ENCODE measurements at places on chromosomes 5 and 9. TPM values are rescaled to one million over a fixed set of nuclear protein-coding genes. Genes with fewer than 3 reads are reported as not detected.

DNA sequence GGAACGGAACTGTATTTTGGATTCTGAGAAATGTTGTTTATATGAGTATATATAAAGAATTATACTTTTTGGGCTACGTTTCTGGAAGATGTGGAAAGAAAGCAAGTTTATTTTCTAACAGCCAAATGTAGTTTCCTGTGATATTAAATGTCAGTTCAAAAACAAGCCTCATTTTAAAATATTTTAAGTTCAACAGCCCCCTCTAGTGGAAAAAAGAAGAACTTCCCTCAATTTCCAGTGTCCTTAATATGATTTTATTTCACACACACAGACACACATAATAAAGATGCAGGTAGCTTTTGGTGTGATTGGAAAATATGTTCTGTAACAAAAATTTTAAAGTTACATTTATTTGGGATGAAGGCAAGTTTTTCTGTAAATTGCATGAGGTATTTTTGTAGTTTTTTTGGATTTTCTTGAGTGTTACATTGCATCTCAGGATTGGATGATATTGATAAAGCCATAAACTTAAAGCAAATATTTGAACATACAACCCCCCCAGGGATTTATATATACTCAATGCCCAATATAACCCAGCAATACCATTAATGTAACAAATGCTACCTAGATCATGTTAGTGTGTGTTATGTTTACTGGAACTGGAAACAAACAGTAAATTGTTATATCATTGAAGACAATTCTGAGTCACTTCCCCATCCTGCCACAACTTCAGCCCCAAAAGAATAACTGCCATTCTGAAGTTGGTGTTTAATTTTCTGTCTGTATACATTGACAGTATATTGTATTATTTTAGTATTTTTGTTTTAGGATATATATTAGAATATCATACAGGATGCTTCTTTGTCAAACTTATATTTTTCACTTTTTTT is 54.0 kb downstream of the CCDC171 start:
- no peaks in the 10 kb centered on the region for H3K36me3 ChIP-seq
- H3K4me3 ChIP-seq, result no peak overlapping the region
- H3K27me3 ChIP-seq, result no peaks in the 10 kb centered on the region
- DNase-seq, result peak; percentile 61

DNA sequence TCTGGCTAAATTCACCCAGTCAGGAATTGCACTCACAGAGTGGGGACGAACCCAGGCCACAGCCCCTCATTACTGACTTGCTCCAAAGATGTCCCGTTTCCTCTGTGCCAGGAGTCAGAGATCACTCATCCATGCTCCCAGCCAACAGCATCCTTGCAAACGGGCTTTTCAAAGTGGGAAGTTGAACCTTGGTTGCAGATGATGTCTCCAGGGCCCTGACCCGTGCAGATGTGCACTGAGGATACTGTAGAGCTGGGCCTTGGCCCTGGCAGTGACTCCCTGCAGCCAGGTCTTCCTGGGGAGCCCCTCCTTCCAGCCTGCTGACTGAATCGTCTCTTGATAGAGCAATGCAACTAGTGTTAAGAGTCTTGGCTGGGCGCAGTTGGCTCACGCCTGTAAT is 22.3 kb downstream of the TCF7 start:
- H3K36me3 ChIP-seq, result peaks cover 27% of the 10 kb centered on the region
- no peak for DNase-seq
- H3K27me3 ChIP-seq, result no peaks in the 10 kb centered on the region
- H3K4me1 ChIP-seq, result peaks cover 19% of the 10 kb centered on the region

- H3K27me3 ChIP-seq, result no peaks in the 10 kb centered on the region
- no peak overlapping the region for H3K4me3 ChIP-seq
- H3K4me1 ChIP-seq, result no peaks in the 10 kb centered on the region
- H3K36me3 ChIP-seq, result no peaks in the 10 kb centered on the region
- no peak overlapping the region for H3K27ac ChIP-seq
These were observed 43.8 kb upstream of the CDK20 start for GRCh38 chr9:88018101-88018500.

- DNase-seq, result no peak
- H3K4me3 ChIP-seq, result no peak overlapping the region
- no peak overlapping the region for H3K27ac ChIP-seq
- H3K4me1 ChIP-seq, result no peaks in the 10 kb centered on the region
These were observed 122.3 kb upstream of the ABCA1 start for GRCh38 chr9:105050296-105050695.

GRCh38 chr5:10202089-10202910 is 47.4 kb downstream of the ATPSCKMT start:
- no peaks in the 10 kb centered on the region for H3K27me3 ChIP-seq
- no peak for DNase-seq
- no peaks in the 10 kb centered on the region for H3K36me3 ChIP-seq

The CEL gene
- 0.57 TPM for total RNA-seq

The PHF24 gene
- total RNA-seq, result not detected

- H3K36me3 ChIP-seq, result no peaks in the 10 kb centered on the region
- no peaks in the 10 kb centered on the region for H3K27me3 ChIP-seq
- no peaks in the 10 kb centered on the region for H3K4me1 ChIP-seq
- no peak overlapping the region for H3K27ac ChIP-seq
- no peak for DNase-seq
These were observed 324.5 kb downstream of the KCNN2 start for GRCh38 chr5:114686356-114686755.

- no peaks in the 10 kb centered on the region for H3K36me3 ChIP-seq
- no peak overlapping the region for H3K27ac ChIP-seq
- no peak for DNase-seq
These were observed 1012.4 kb upstream of the COX7C start for GRCh38 chr5:85605381-85605780.

GRCh38 chr5:134086225-134086942 is 28.1 kb upstream of the TCF7 start:
- H3K36me3 ChIP-seq, result no peaks in the 10 kb centered on the region
- no peak overlapping the region for H3K4me3 ChIP-seq
- no peaks in the 10 kb centered on the region for H3K27me3 ChIP-seq
- peaks cover 16% of the 10 kb centered on the region for H3K4me1 ChIP-seq

DNA sequence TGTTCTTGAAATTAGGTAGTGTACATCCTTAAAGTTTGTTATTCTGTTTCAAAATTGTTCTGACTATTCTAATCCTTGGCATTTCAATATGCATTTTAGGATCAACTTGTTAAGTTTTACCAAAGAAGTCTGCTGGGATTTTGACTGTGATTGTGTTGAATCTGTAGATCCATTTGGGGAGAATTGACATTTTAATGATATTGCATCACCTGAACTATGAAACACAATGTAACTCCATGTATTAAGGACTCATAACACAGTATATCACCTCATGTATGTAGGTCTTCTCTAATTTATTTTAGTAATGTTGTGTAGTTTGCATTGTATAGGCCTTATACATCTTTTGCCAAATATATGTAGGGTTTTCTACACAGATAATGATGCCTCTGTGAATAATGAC is 77.8 kb downstream of the RALGPS1 start:
- no peak overlapping the region for H3K4me3 ChIP-seq
- peaks cover 3% of the 10 kb centered on the region for H3K36me3 ChIP-seq
- peaks cover 6% of the 10 kb centered on the region for H3K4me1 ChIP-seq
- DNase-seq, result no peak

The COL27A1 gene
- total RNA-seq, result 0.27 TPM

DNA sequence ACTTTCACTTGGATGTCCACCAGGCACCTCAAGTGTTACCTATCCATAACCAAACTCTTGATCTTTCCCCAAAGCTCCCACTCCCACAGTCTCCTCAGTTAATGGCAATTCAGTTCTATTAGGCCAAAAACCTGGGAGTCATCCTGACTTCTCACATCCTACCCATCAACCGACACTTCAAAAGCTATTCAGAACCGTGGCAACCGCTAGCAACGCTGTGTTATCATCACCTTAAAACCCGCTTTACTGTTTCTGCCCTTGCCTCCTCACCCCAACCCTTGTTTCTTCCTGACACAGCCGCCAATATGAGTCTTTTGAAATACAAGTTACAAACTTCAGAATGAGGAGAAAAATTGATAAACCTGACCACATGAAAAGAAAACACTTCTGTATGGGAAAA is 46.5 kb downstream of the MAPKAP1 start:
- H3K36me3 ChIP-seq, result peaks cover 5% of the 10 kb centered on the region
- H3K4me3 ChIP-seq, result no peak overlapping the region
- DNase-seq, result no peak
- no peak overlapping the region for H3K27ac ChIP-seq

The PCDHGB7 gene
- total RNA-seq, result 1.9 TPM

- H3K27me3 ChIP-seq, result no peaks in the 10 kb centered on the region
- H3K4me1 ChIP-seq, result no peaks in the 10 kb centered on the region
- H3K4me3 ChIP-seq, result no peak overlapping the region
- H3K36me3 ChIP-seq, result no peaks in the 10 kb centered on the region
- no peak overlapping the region for H3K27ac ChIP-seq
These were observed 9.1 kb downstream of the WWC1 start for GRCh38 chr5:168300326-168301182.

The FBP2 gene
- total RNA-seq, result not detected

DNA sequence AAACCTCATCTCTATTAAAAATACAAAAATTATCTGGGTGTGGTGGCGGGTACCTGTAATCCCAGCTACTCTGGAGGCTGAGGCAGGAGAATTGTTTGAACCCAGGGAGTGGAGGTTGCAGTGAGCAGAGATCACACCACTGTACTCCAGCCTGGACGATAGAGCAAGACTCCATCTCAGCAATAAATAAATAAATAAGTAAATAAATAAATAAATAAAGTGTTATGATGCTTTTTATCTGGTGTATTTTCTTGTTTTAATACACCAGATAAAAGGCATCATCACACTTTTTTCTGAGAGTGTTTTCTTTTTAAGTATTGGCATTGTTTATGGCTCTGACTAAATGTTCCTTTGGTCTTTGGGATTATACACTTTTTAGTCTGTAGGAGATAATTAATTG is 24.2 kb upstream of the LECT2 start:
- no peak overlapping the region for H3K4me3 ChIP-seq
- H3K27me3 ChIP-seq, result peaks cover 18% of the 10 kb centered on the region
- no peaks in the 10 kb centered on the region for H3K36me3 ChIP-seq
- H3K4me1 ChIP-seq, result no peaks in the 10 kb centered on the region
- no peak for DNase-seq
- H3K27ac ChIP-seq, result no peak overlapping the region

GRCh38 chr9:101628173-101628572 is 33.4 kb upstream of the PPP3R2 start:
- no peaks in the 10 kb centered on the region for H3K27me3 ChIP-seq
- no peaks in the 10 kb centered on the region for H3K36me3 ChIP-seq
- no peak for DNase-seq
- no peaks in the 10 kb centered on the region for H3K4me1 ChIP-seq
- no peak overlapping the region for H3K27ac ChIP-seq

DNA sequence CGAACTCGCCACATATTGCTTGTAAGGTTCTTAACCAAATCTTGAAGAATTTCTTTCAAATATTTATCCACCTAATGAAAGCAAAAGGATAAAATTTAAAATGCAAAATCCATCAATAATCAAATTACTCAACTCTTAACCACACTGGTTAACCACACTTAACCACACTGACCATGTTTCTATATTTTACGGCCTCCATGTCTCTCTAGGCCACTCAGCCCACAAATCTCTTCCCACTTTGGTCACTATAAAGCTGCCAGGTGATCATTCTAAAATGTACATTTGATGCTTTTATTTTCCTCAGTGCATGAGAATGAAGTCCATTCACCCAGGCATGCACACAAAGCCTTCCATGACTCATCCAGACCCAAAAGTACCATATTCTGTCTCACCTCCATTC is 56.4 kb upstream of the OR2K2 start:
- H3K4me3 ChIP-seq, result no peak overlapping the region
- DNase-seq, result no peak
- no peaks in the 10 kb centered on the region for H3K27me3 ChIP-seq
- no peaks in the 10 kb centered on the region for H3K4me1 ChIP-seq
- peaks cover 72% of the 10 kb centered on the region for H3K36me3 ChIP-seq

The CENPH gene
- 11.9 TPM for total RNA-seq

DNA sequence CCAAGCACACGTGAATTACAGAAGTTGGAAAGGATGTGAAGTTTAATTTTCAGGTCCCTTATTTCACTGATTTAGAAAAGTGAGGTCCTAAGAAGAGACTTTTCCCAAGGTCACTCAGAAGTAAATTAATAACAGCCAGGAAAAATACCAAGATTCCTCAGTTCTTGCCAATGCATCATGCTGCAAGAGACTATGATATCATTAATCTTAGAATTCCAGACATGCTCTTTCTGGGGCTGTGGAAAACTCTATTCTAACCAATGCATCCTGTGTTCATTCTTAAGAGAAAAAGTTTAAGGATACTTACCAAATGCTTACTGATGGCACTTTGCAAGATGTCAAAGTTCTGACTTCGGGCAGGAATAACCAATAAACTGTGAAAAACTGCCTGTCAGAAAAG is 42.8 kb downstream of the TEX10 start:
- no peaks in the 10 kb centered on the region for H3K4me1 ChIP-seq
- no peak for DNase-seq
- H3K27me3 ChIP-seq, result no peaks in the 10 kb centered on the region
- H3K4me3 ChIP-seq, result no peak overlapping the region

The VAV2 gene
- 128 TPM for total RNA-seq

DNA sequence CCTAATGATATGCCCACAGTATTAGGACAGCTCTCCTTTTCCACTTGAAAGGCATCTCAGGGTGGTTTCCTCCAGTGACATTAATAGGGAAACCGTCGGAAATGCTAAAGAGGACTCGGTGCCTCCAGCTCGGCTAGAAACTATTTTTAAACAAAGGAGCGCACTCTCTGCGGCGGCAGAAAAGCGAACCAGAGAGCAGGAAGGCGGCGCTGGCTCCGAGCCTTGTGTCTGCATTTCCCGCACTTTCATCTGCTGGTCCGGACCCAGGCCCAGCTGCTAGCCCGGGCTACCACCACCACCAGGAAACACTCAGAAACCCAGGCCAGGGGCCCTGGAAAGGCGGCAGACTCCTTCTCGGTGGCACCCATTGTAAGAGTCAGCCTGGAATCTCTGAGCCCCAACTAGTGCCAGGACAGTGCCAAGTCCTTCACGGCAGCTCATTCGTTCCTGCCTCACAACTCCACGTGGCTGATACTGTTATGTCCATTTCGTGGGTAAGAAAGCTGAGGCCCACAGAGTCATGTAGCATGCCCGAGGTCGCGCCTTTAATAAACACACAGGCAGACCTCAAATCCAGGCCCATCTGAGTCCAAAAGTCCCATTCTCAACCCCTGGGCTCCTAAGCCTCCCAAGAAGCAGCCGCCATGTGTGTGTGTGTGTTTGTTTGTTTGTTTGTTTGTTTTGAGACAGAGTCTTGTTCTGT is 73.9 kb downstream of the VAV2 start:
- H3K4me3 ChIP-seq, result no peak overlapping the region
- H3K27ac ChIP-seq, result no peak overlapping the region
- H3K36me3 ChIP-seq, result peaks cover 20% of the 10 kb centered on the region
- no peaks in the 10 kb centered on the region for H3K27me3 ChIP-seq

DNA sequence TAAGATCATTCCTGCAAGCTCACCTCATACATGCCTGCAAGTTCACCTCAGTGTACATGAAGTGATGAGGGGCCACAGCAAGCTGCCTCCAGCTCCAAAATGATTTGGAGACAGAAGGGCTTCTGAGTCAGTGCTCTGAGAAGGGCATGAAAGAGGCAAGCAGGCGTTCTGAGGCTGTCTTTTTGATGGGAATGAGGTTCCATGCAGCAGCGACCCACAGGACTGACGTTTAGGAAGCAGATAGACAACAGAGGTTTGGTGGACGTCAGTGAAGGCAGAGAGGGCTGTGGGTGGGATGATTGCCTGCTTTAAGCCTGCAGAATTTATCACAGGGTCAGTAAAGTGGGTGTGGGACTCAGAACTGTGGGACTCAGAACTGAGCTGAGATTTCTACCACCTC is 8.9 kb upstream of the SMIM32 start:
- no peaks in the 10 kb centered on the region for H3K4me1 ChIP-seq
- no peak overlapping the region for H3K4me3 ChIP-seq
- H3K36me3 ChIP-seq, result no peaks in the 10 kb centered on the region
- H3K27ac ChIP-seq, result no peak overlapping the region
- H3K27me3 ChIP-seq, result peaks cover 14% of the 10 kb centered on the region

GRCh38 chr9:135304886-135305285 is 174.7 kb upstream of the PPP1R26 start:
- H3K4me3 ChIP-seq, result no peak overlapping the region
- no peak overlapping the region for H3K27ac ChIP-seq
- DNase-seq, result no peak
- H3K36me3 ChIP-seq, result no peaks in the 10 kb centered on the region

The ARSI gene
- 0.10 TPM for total RNA-seq

Measured in B cell (primary cell).